ENCODE measurements at places on chromosomes 1 and 21.

DNA sequence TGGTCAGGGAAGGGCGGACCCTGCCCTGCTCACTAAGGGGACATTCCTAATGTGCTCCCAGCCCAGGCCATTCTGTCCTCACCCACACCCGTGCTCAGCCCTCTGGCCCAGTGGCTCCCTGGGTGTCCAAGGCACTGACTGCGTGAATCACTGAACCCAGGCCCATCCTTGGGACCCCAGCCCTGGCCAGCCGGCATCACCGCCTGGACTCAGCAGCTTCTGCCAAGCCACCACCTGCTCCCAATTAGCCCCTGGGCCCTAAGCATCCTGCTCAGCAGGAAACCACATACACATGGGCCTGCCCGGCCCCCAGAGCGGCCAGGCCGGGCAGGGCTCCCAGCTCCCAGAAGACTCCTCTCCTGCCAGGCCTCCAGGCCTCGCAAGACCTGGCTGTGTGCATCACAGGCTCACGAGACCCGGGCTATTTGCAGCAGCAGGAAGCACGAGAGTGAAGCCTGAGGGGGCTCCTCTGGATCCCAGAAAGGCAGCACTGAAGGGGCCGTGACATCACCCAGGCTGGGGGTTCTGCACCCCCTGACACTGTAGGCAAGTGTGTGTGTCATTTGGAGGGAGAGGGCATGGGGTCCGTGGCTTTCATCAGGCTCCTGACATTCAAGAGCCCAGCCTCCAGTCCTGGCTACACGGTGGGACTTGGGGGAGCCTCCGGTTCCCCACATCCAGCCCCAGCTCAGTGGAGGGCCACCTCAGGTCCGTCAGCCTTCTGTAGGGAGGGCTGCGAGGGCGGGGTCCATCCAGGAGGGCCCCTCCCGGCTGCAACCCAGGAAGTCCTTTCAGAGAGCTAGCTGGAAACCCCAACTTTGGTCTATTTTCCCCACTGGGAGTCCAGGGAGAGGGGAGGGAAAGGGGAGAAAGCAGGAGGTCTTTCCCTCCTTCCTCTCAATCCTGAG is 1.6 kb downstream of the MFAP2 start:
- DNase-seq = no peak

GRCh38 chr1:235920596-235921375 is 54.1 kb upstream of the LYST start:
- DNase-seq = no peak

DNA sequence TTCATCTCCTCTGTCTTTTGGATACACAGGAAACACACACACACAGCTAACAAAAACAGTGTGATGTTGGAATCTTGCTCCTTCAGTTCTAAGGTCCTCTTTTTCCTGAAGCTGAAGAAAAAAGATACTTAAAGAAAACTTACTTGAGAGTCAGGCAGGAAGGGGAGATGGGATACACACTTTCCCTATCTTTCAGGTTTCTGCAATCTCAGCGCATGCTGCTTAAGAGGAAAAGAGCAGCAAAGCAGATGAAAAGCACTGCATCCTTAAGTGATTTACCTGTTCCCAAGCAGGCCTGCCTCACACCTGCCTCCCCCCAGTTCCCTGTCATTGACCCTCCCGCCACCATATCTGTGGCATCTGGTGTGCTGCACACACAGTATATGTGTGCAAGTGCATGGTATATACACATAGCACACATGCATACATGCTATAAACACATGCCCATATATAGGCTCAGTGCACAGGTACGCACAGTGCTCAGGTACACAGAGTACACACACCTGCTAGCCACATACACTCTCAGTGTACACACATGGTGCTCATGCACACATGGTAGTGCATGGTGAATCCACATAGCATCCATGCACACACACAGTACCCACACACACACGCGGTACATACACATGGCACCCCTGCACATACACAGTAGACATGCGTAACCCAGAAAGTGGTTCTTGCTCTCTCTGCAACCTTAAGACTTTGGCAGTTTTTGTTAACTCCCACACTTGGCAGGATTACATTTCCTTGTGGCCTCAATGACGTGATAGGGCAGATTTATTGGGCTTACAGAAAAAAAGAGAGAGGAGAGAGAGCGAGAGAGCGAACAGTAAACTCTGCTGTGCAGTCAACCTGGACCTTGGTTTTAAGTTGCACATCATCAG is 166.9 kb downstream of the TOMM20 start:
- DNase-seq = no peak

DNA sequence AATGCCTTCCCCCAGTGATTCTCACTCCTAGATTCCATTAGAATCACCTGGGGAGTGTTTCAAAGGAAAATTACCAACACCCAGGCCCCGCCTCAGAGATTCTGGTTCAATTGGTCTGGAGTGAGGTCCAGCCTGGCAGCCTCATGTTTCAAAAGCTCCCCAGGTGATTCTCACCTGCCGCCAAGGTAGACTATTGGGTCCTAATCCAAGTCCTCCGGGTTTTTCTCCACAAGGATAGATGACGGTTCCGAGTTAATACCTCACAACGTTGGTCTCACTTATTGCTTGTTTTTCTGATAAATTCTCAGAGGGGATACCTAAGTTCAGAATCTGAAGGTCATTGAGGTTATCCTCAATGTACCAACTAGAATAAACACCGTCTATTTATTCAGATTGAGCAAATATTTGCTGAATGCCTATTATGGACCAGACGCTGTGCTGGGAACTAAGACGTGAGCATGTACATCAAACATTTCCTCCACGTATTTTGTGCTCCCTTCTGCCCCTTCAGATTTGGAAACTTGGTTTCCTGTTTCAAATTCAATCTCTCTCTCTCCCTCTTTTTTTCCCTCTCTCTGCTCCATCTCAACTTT is 97.5 kb downstream of the SEC16B start:
- DNase-seq = no peak

DNA sequence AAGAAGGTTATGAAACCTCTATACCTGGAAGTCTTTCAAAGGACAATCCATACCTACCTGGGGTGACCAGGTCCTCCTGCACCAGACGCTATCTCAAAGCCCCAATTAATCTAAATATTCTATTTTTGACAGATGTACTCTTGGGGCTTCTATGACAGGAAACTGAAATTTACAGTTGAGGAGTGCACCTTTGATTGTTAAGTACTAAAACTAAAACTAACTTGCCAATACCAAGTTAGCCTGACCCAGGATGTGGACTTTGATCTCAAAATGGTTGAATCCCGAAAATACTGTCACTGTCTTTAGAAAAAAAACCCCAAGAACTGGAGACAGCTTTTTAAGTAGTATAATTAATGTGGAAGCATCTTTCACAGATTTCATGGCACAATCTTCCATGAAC is 162.4 kb downstream of the TTLL7 start:
- DNase-seq = no peak

GRCh38 chr21:44428281-44428960 is 26.9 kb upstream of the LRRC3 start:
- no peak for DNase-seq

- DNase-seq = no peak
Observed at GRCh38 chr1:234680331-234680904, 70.4 kb upstream of the IRF2BP2 start.

- DNase-seq = no peak
Observed at GRCh38 chr1:27475720-27476119, 14.2 kb downstream of the WASF2 start.

DNA sequence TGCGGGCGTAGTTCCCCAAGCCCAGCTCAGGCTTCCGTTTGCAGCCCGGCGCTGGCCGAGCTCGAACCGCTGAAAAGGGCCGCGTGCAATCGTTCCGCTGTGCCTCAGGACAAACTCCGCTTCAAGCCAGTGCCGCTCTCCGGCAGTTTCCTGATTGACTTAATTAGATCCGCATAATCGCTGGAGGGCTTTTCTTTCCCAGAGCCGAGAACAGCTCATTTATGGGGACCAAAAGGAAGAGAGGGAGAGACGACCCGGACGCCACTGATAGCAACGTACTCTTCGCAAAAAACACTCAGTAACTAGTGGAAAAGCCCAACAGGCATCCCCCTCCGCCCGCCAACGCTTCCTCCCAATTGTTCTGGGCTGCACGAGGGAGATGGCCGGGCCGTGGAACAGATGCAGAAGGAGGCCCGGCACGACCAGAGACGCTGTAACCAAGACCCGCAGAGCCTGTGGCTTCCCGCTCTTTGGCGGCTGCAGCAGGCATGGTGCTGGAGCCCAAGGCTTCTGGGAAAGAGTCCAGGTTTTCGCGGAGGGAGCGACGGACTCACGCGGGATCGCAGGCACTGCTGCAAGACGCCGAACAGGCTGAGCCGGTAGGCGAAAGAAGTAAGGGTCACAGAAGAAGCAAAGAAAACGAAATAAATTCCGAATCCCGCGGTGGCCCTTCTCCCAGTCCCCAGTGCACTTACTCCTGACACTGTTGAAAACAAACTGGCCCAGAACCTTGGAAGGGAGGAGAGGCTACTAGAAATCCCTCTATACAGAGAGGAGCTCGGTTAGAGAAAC is 3.6 kb upstream of the FOXD2 start:
- no peak for DNase-seq

DNA sequence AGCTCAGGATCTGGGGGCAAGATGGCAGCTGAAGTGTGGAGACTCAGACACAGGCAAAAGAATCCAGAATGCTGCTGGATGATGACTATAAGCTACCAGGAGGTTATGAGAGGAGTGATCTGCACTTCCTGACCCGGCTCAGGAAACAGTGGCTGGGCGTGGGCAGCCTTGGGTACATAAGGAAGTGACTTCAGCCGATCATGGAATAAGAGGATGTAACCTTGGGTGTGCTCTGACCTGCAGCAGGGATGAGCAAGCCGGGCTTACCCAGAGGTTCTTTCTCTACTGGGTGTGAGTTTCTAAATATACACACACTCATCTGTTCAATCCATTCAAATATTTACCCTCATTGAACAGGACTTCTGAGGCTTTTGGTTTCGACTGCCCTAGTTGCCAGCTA is 62.7 kb downstream of the CD34 start:
- no peak for DNase-seq

DNA sequence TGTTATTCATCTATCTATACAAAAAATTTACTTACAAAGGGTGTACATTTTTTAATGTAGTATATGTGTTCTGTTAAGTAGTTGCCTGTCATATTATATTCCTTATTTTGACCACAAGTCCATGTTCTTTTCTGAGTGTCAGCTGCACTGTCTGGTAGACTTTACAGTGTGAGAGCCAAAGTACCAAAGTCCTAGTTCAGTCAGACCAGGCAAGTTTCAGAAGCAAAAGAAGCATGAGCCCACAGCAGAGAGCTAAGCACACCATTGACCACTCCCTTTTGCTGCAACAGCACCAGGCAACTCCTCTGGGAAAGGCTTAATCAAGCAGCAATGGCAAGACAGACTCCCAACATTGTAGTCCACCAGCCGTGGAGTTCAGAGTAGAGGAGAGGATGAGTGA is 631.9 kb upstream of the PKN2 start:
- DNase-seq = no peak

- DNase-seq = no peak
Observed at GRCh38 chr1:175043824-175044223, 20.6 kb upstream of the MRPS14 start.

- DNase-seq = no peak
Observed at GRCh38 chr1:200610846-200611245, 9.7 kb downstream of the KIF14 start.

- no peak for DNase-seq
Observed at GRCh38 chr1:95002540-95003432, 70.0 kb downstream of the ALG14 start.

GRCh38 chr1:71461416-71461815 is 380.6 kb upstream of the ZRANB2 start:
- no peak for DNase-seq

GRCh38 chr1:161840363-161840762 is 74.2 kb downstream of the ATF6 start:
- no peak for DNase-seq

- no peak for DNase-seq
Observed at GRCh38 chr1:244837597-244838258, 2.3 kb downstream of the COX20 start.

DNA sequence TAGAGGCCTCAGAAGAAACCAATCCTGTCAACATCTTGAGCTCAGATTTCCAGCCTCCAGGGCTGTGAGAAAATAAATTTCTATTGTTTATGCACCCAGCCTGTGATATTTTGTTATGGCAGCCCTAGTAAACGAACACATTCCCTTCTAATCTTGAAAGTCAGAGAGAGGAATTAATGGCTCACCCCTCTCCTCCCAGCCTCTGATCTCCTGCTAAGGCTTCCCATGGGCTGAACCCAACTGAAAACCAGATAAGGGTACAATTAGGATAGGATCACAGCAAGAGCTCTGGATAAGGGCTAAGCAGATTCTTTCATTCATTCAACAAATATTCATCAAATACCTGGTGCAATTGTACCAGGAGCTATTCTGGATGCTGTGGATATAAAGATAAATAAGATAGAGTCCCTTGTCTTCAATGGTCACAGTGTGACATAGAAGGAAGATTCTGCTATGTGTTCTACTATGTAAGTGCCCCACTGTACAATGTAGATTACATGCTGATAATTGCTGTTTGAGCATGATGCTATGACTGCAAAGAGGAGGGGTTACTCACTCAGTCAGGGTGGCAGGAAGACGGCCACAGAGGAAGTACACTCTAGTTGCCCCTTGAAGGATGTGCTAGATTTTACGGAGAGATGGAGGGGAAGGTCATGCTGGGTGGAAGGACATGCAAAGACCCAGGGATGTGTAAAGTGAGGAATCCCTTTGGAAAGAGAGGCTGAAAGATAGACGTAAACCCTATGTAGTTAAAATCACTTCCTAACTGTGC is 203.3 kb upstream of the JUN start:
- DNase-seq = no peak

DNA sequence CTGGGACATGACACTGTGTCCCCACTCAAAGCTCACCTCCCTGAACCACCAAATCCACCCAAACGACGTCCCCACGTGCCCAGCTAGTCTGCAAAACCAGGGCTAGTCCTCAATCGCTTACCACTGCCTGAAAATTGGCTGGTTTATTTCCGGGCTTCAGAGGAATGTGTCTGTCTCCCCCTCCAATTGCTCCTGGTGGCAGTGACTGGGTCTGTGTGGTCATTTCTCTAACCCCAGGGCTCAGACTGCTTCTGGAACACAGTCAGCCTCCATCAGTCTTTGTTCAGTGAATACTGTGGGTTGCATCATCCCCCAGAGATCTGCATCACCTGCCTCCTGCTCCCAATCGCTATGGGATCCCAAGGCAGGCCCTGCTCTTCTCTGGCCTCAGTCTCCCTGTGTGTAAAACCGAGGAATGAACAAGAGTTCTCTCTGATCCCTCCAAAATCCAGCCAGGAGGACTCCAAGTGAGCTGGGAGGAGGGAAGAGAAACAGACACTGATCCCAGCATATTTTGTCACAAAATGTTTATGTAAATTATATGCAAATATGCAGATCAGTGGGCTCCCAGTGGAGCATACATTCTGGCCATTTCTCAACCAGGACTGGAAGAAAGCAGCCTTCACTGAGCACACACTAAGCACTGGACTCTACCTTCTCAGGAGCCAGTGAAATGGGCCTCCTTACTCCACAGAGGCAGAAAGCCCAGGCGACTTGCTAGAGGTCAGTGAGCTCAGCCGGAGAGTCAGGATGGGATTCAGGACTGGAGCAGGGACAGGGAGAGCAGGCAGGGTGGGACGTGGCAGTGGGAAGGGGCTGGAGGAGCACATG is 20.9 kb downstream of the SDC3 start:
- DNase-seq = no peak

Measured in iPS DF 19.7 (cell line).